Caco-2 (cell line): ENCODE measurements at places on chromosomes 4 and X.
A peak's percentile ranks its signal among the peaks of the same experiment; 100 is the strongest.

GRCh38 chr4:76623217-76624045 is 188.4 kb downstream of the SHROOM3 start:
- DNase-seq: no peak

DNA sequence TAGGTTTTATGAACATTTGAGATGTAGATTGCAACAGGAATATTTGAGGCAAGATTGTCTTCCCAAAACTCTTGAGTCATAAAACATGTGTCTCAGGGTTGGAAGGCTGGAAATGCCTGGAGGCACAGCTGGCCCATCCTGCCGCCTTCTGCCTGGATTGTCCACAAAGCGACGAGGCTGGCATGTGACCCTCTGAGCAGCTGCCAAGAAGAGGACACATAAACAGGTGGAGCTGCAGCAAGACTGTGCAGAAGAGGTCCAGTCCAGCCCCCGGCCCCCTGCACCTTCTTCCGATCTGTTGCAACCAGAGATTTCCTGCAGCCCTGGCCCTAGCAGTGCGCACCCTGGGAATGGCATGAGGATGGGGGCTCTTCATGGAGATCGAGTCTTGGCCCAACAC is 101.9 kb upstream of the BCOR start:
- no peak for DNase-seq

GRCh38 chrX:1533058-1533457 is 3.9 kb downstream of the P2RY8 start:
- no peak for DNase-seq

DNA sequence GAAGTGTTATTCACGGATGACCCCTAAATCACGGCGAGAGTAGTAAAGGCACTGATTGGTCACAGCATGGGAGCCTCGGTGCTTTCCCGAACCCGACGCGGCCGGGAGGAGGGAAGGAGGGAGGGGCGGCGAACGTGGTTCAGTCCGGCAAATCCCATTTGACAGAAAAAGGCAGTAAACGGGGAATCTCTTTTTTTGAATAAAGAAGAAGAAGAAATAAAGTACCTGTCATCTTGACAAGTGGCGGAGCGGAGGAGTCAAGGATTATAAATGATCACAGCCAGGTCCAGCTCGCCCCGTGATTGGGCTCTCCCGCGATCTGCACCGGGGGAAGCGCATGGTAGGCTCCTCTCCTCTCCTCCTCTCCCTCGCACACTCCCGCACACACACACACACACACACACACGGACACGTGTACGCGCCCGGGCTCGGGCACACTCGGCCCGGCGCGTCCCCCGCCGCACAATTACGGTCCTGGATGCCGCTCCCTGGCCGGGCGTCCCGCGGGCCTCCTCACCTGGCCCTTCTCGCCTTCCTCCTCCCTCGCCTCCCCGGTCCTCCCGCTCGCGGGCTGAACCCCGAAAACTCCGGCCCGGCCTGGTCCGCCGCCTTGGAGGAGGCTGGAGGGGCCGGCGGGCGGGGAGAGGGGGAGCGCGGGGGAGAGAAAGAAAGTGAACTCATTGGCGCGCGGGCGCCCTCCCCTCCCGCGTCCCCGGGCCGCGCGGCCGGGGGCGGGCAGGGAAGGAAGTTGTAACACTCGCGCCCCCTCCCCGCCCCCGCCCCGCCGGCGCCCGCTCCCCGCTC is 99.2 kb upstream of the TENM3 start:
- DNase-seq: peak; percentile 72

DNA sequence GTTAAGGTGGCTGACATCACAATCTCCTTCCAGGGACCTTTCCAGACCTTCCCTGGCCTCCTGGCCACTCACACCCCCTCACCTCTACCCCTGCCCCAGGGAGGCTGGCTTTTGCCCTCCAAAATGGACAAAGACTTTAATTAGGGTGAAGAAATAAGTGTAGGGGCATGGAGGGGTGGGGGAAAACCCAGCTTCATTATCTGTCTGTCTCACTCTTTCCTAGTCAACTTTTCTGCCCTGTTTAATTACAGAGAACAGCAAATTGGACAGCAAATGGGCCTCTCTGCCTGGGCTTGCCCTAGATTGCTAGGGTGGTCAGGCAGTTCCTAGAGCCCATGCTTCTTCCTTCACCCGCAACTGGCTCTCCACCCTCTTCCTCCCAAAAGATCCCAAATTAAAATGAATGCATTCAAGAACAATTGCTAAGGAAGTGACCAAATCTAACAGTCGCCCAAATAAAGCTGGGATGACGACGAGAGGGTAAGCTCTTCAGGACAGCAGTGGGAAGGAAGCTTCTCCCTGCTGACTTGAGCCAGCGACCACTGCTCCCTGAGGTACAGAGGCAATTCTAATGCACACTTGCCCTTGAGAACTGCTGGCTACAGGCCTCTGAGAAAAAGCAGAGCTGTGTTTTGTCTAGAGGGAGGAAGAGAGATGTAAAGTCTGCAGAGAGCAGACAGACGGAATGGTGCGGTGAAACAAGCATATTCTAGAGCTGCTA is 12.4 kb downstream of the RAI2 start:
- DNase-seq: no peak

- DNase-seq: no peak
Observed at GRCh38 chr4:24965627-24966026, 52.8 kb upstream of the CCDC149 start.

DNA sequence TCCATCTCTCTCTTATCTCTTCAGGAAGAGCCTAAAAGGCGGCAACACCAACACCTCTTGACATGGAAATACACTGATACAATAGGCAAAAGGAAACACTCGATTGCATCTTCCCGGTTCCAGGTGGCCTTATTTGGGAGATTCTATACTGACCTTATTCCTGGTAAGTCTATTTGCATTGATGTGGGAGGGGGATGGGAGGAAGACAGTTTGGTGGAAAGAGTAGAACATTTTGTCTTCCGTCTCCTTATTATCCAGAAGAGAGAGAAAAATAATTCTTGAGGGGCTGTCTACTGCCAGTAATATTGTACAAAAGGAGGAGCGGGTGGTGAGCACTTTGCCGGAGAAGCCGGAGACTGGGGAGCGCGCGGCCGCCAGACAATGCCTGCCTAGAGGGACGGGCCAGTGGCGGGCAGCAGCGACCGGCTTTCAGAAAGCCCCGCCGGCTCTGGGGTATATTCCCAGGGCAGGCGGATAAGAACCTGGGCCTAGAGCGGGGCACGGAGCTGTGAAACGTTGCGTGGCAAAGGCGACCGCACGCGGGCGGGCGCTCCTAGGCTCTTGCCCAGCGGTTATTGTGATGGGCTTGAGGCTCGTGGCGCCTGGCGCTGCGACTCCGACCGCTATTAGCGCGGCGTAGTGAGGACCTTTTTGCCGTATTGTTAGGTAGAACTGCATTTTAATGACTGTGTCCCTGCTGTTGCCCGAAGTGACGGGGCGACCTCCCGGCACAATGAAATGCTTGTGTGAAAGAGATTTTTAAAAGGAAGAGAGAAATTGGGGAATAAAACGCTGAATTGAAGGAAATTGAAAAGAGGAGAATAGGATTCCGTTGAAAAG is 518 bp downstream of the PRDM8 start:
- DNase-seq: no peak

- DNase-seq: no peak
Observed at GRCh38 chrX:79601341-79602131, 234.4 kb upstream of the ITM2A start.

DNA sequence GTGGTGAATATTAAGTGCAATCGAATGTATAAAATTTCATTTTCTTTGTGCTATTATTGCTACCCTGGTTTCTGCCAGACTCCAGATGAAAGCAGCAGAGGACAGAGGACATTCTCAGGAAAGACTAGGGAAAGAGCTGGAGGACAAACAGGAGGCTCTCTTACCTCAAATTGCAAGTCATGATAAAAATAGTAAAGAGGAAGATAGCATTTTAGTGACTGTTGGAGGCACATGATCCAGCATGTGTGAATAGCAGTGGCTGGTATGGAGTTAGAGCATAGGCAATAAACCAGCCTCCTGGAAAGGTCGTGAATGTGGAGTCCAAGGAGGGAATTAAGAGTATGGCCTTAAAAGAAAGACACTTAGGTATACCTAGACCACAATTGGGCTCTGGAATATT is 1040.0 kb downstream of the STPG2 start:
- no peak for DNase-seq

GRCh38 chrX:153381684-153382532 is 19.2 kb downstream of the PNMA6E start:
- peak; percentile 10 for DNase-seq

- DNase-seq: peak; percentile 34
Observed at GRCh38 chrX:80511969-80512760, 91.9 kb downstream of the TENT5D start.

GRCh38 chr4:11365039-11365438 is 63.7 kb downstream of the HS3ST1 start:
- DNase-seq: no peak

GRCh38 chr4:67084783-67085182 is 460.5 kb downstream of the CENPC start:
- no peak for DNase-seq

GRCh38 chrX:145002771-145003170 is 244.5 kb upstream of the SPANXN1 start:
- no peak for DNase-seq

DNA sequence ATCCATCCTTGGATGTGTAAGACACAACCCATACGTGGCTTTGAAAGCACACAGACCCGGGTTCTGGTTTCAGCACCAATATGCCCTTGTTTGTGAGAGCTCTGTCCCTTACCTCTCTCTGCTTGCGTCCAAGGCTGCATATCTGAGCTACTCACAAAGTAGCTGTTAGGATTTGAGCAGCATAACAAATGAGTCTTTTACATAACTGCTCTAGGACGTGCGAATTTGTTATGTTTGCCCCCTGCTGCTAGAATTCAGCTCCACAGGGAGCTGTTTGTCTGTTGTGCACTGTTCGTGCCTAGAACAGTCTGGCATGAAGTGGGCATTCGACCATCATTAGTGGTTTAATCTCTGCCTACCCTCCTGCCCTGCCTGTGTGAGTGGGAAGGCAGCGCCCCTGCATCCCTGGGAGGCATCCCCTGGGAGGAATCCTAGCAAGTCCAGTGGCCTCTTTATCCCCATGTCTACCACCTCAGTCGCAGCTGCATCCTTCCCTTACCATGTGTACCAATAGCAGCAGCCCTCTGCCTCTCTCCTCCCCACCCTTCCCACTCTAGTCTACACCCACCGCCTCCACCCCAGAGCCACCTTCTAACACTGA is 42.1 kb downstream of the SLC2A9 start:
- no peak for DNase-seq

GRCh38 chr4:111282035-111282434 is 659.2 kb upstream of the PITX2 start:
- DNase-seq: no peak

DNA sequence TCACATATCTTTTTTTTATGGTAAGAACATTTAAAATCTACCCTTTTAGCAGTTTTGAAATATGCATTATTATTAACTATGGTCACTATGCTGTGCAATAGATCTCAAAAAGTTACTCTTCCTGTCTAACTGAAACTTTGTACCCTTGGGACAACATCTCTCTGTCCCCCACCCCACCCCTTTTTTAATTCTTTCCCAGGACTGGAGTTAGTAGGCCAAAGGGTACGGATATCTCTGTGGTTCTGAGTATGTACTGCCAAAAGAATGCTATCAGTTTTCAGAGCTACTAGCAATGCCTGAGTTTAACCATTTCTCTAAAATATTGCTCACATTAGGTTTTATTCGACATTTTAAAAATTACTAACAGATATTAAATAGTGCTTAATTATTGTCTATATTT is 4.7 kb upstream of the FAM241A start:
- DNase-seq: no peak

GRCh38 chr4:77065382-77065781 is 10.4 kb downstream of the CCNI start:
- no peak for DNase-seq

- DNase-seq: no peak
Observed at GRCh38 chr4:155667222-155667567, 547 bp downstream of the GUCY1A1 start.

DNA sequence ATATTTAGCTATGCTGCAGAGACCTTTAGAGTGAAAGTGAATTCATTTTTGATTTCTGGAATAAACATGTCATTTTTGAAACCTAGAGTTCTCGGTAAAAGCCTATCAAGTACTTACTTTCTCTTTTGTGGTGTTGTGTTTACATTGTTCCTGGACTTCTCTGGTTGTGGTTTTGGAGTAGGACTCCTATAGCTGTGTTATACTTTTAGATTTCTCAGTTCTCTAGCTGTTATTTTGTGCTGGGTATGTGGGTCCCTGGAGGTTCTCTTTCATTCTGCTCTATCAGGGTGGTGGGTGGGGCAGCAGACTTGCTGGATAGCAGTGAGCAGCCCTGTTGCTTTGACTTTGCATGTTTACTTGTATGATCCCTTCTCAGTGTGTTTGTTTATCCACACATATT is 25.6 kb upstream of the MSMO1 start:
- no peak for DNase-seq

GRCh38 chrX:65598559-65599147 is 64.1 kb upstream of the LAS1L start:
- no peak for DNase-seq

- DNase-seq: no peak
Observed at GRCh38 chrX:104173841-104174240, 7.6 kb downstream of the FAM199X start.

DNA sequence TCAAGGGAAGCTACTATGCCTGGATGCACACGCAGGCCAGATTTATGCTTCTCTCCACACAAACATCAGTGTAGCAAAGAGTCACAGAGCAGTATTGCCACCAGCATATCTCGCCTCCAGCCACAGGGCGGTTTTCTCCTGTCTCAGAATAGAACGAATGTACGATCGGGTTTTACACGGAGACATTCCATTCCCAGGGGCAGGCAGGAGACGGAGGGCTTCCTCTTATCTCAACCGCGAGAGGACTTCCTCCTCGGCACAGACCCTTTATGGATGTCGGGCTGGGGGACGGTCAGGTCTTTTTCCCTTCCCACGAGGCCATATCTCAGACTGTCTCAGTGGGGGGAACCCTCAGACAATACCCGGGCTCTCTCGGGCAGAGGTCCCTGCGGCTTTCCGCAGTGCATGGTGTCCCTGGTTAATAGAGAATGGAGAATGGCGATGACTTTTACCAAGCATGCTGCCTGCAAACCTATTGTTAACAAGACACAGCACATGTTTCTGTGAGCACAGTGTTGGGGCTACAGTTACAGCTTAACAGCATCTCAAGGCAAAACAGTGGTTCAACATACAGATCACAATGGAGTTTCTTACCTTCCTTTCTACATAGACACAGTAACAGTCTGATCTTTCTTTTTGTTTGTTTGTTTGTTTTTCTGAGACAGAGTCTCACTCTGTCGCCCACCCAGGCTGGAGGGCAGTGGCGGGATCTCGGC is 24.1 kb downstream of the CSF2RA start:
- no peak for DNase-seq

GRCh38 chr4:115126491-115126890 is 13.1 kb upstream of the NDST4 start:
- no peak for DNase-seq

DNA sequence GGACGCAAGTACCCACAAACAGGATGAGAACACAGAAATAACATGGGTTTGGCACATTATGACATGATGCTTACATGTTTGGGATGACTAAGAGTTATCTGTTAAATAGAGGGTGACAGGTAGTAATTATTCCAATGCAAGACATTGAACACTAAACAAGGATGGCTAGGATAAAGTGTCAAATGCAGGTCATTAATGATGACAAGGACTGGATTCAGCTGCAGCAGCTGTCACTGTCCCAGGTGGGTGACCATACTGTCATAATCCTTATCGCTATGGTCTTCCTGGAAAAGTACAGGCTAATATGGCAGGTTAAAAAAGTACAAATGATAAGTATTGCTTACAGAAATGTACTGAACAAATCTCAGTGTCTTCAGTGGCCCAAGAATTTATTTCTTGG is 123.9 kb downstream of the ANTXR2 start:
- DNase-seq: no peak
